Endothelial cell of umbilical vein (primary cell): ENCODE measurements at places on chromosomes 6 and 20.
A peak's percentile ranks its signal among the peaks of the same experiment; 100 is the strongest.

DNA sequence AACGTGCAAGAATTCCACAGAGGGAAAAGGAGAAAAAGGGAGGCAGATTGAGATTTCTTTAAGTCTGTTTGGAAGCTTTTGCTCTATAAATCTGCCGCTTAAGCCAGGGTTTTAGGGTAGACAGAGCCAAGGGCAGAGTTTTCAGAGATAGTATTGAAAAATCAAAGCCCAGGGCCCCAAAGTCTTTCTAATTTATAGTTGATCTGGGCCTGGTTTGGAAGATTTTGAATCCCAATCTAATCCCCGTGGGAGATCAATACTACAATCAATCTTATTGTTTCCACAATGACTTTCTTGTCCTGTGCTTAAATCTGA, 3.3 kb downstream of the BMP2 start:
- DNase-seq: no peak

GRCh38 chr20:37329481-37330165, 16.3 kb upstream of the SRC start:
- DNase-seq: no peak

DNA sequence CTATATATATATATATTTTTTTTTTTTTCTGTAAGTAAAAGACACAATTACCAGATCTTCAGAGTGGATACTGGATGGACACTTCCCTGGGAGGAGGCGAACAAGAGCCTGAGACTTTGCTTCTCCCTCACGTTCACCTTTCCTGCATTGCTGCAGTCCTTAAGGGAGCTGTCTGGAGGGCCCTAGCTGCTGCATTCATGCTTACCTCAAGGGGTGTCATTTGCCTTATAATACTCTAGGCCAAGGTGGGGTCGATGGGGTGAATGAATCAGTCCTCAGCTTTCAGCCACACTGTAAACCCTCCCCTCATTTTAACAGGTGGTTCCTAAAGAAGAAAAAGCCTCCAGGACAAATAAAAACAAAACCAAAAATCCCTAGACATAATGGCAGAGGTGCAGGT, 34.8 kb upstream of the CD83 start:
- DNase-seq: no peak

- no peak for DNase-seq
Measured at GRCh38 chr6:72219536-72219935, 333.2 kb downstream of the RIMS1 start.

DNA sequence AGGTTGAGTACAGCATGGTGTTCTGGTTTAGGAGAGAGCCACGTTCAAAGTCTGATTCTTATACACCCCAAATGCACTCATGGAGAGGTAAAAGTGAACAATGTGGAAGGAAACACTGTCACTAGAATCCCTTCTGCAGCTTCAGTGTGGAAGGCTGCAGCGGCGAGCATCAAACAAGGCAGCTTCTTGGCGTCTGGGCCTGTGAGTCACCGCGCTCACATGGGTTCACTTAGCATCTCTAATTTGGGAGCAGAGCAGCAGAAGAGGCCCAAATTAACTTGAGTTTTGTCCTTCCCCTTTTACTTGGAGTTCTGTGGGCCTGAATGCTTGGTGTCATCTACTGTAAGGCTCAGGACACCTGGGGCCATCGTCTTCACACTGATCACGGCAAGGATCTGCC, 10.9 kb upstream of the E2F1 start:
- DNase-seq: no peak

- DNase-seq: no peak
Measured at GRCh38 chr20:17438436-17439039, 92.6 kb downstream of the BFSP1 start.

DNA sequence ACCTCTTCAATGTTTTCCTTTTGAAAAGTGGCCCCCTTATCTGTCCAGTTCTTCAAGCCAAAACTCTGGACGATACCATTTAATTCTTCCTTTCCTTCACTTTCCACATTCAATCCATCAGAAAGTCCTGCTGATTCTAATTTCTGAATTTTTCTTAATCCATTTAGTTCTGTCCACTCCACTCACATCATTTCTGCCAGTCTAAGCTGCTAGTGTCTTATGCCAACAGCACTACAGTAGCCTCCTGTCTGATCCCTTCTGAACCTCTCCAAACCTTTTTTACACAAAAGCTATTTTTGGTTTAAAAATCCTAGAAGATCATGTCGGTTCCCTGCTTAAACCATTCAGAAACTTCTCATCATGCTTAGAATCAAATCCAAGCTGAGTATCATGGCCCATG, 24.5 kb upstream of the SNAP25 start:
- no peak for DNase-seq

DNA sequence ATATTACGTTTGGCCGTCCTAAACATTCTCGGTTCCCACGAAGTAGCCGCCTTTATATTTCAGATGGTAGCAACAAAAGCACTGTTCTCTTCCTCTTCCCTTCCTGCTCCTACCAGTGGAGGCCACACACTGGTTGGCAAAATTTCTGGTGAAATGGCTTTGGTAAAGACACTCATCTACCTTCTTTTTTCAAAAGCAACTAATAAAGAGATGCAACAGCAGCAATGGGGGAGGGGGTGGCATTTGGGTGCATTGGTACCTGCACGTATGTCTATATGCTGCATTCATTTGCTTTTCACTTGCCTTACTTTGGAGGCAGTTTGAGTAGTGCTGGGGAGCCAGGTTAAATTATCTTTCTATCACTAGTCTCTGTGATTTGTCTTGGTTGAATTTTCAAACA, 6.0 kb downstream of the POU3F2 start:
- no peak for DNase-seq

DNA sequence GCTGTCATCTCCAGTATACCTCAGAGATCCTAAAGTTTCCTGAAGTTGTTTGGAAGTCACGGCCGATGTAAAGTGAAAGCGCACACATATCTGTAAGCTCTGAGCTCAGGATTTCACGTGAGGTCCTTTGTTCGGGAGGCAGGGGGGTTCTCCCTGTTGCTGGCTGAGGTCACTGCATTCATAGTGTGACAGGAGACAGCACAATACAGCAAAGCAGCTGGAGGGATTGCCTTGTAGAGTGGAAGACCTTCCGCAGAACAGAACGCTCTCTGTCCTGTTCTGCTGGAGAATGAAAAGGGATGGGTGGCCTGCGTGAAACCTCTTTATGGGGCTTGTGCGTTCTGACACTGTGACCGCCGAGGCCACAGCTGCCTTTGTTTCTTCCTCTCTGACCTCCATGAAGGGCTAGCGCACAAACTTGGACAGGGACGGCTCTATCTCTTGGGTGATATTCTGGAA, 13.4 kb upstream of the SERPINB1 start:
- peak; percentile 90 for DNase-seq

- DNase-seq: peak; percentile 86
Measured at GRCh38 chr6:26286168-26286877, 78.7 kb upstream of the BTN3A2 start.

- no peak for DNase-seq
Measured at GRCh38 chr20:48612335-48612734, 215.5 kb downstream of the PREX1 start.

DNA sequence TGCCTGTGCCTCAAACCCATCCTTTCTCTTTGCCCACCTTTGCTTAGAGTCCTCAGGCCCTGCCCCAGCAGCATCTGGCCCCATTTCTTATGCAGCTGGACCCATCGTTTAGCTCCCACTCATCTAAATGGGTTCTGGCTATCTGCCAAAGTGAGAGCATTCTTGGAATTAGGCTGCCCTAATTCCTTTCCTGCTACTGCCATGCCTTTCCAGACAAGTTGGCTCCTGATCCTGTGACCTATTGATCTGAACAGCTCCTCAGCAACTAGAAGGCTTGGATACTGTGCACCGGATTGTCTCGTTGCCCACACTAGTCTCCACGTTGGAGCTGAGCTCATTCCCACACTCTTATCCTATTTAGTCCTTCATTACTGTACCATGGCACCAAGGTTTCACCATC, 22.9 kb downstream of the DZANK1 start:
- DNase-seq: no peak

DNA sequence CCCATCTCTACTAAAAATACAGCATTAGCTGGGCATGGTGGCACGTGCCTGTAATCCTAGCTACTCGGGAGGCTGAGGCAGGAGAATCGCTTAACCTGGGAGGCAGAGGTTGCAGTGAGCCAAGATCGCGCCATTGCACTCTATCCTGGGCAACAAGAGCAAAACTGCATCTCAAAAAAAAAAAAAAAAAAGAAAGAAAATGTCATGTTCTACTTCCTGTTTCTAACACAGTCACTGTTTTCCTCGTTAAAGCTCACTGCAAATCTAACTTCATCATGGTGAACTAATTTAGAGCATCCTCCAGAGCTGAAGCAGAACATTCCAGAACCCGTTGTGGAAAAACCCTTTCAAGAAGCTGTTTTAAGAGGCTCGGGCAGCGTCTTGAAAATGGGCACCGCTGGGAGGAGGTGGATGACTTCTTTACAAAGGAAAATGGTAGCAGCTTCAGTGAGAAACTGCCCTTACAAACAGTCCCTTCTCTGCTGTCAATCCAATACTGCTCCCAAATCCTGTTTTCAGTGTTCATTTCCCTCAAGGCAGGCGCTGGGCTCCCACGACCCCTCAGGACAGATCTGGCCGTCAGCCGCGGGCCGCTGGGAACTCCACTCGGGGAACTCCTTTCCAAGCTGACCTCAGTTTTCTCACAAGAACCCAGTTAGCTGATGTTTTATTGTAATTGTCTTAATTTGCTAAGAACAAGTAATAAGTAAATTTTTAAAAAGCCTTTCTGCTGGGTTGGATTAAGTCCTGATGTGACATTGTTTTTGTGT, 12.5 kb downstream of the CTSZ start:
- no peak for DNase-seq

DNA sequence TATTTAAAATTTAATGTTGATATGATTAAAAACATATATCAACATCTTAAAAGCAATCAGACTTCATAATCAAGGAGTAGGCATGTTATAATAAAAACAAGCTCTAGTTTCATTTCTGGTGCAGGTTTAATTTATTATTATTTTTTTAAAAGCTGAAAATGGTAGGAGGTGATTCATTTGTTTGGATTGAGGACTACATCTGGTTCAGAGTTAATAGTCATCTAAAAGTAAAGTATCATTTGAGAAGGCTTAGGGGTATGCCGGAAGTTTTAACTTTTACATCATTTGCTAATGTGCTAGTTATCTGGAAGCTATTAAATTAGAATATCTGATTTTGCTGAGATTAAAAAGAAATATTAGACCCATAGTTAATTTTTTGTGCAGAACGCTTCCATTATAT, 169.5 kb upstream of the LAMA2 start:
- DNase-seq: no peak

- DNase-seq: no peak
Measured at GRCh38 chr6:120627612-120628011, 706.7 kb downstream of the TBC1D32 start.

DNA sequence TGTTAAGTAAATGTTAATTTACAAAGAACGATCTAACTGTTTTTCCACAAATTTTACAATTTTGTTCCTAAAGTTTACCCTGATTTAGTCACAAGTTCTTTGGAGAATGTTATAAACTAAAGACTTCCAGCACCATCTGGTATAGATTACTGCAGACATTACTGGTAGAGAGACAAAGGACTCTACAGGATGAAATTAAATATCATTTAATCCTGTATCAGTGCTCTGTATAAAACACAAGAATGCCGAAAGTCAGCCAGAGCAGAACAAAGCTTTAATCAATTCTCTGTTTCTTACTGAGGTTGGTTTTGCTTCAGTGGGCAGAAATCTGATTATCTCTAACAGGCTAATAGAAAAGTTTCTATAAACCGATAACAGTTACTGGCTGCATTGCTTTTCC, 763.6 kb downstream of the TENT5A start:
- DNase-seq: no peak

DNA sequence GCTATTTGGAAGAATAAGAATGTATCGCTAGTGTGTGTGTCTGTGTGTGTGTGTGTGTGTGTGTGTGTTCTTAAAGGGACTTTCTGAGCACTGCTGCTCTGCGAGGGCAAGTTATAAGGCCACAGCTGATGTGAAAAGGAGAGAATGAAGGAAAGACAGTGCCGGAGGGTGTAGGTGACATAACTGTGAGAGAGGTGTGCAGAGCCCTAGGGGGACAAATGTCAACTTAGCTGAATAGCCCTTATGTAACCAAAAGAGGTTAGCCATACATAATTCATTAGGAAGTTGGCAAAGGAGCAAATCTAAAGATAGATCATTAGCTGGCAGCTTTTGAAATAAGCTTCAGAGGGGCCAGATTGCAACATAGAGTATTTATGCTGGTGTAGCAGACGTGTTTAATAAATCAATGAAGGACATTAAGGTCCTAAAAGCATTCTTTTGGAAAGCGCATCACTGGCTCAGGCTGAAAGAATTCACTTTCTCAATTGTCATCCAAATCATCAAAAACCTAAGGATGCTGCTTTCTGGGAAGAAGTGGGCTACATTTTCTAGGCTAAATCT, 81.0 kb downstream of the NDUFAF5 start:
- DNase-seq: no peak

- no peak for DNase-seq
Measured at GRCh38 chr20:44979090-44979621, 12.8 kb downstream of the STK4 start.

GRCh38 chr20:11067359-11067758, 393.6 kb upstream of the JAG1 start:
- DNase-seq: no peak

GRCh38 chr6:32175711-32176475, at the start of gene AGPAT1:
Gene AGPAT1 (minus strand): TSS chr6:32176084. CDS start chr6:32171496, 4,588 bp downstream.
- peak; percentile 97 for DNase-seq

DNA sequence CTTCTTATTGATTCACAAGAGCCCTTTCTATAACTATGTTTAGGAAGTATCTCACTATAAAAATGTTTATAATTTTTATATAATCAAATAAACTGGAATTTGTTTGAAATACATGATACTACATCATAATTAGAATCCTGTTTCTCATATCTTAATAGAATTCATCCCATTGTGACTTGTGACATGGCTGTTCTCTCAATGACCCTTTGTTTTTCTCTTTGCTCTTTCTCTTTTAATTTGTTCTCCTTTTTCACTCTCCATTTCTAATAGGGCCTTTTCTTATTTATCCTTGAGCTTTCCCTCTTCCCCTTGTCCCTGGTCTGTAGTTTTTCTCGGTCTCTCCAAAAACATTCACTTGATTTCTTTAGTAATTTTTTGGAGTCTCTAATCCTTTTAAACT, 111.3 kb downstream of the ADGRB3 start:
- DNase-seq: no peak

- DNase-seq: no peak
Measured at GRCh38 chr20:16262594-16262993, 310.7 kb downstream of the KIF16B start.

- no peak for DNase-seq
Measured at GRCh38 chr6:11462742-11463397, 74.7 kb upstream of the TMEM170B start.

DNA sequence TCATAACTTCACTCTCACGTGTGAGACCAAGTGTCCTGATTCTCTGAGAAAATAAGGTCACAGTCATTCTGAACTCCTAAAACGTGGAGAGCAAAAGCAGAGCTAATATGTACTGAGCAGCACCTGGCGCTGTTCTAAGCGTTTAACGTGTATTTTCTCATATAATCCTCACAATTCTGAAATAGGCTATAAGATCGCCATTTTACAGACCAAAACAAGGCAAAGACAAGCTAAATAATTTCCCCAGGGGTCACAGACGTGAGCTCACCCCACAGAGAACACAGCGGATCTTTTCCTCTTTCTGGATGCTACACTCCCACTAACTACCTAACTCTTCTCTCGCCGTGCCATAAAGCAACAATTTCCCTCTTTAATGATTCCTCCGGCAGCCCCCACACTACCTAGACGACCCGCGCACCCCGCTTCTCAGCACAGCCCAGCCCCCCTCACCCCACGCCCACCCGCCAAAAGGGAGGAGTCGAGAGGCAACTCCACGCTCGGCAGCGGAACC, 636 bp downstream of the SUPT3H start:
- no peak for DNase-seq

- DNase-seq: peak; percentile 29
Measured at GRCh38 chr6:138287144-138287955, 69.1 kb upstream of the PBOV1 start.

GRCh38 chr20:17951323-17951722, 17.3 kb downstream of the SNX5 start:
- no peak for DNase-seq
